ENCODE measurements at places on chromosomes 7 and 10.

DNA sequence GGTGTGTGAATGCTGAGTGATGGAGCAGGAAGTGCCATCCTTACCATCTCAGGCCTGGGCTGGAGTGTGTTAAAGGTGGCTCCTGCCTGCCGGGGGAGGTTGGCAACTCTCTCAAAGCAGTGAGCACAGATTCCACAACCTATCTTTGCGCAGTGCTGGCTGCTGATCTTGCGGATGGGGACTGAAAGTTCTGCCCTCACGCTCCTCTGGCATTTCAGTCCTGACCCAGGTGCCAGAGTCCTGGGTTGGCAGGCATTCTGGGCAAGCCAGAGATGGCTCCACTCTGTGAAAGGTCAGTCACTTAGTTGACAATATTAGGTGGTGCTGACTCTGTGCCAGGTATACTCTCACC is 315.5 kb downstream of the RPS24 start:
- DNase-seq: no peak

- no peak for DNase-seq
Observed at GRCh38 chr7:12601302-12601869, 30.9 kb downstream of the SCIN start.

DNA sequence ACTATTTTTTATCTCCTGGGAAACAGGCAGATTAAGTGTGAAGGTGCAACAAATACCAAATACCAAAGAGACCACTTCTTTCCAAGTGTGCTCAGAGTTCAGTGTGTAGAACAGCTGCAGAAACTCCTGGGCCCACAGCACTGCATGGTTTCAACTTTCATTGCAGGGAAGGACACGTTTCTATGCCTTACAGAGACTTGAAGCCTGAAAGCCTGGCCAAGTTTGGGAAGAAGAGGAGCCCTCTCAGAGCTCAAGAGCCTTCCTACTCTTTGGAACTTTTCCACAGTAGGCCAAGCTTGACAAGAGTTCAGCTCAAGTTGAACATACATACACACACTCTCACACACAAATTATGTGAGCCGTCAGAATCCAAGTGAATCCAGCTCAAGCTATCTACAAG is 2.5 kb downstream of the HOXA4 start:
- no peak for DNase-seq

GRCh38 chr10:9992661-9993060 is 1025.0 kb upstream of the CELF2 start:
- DNase-seq: no peak

DNA sequence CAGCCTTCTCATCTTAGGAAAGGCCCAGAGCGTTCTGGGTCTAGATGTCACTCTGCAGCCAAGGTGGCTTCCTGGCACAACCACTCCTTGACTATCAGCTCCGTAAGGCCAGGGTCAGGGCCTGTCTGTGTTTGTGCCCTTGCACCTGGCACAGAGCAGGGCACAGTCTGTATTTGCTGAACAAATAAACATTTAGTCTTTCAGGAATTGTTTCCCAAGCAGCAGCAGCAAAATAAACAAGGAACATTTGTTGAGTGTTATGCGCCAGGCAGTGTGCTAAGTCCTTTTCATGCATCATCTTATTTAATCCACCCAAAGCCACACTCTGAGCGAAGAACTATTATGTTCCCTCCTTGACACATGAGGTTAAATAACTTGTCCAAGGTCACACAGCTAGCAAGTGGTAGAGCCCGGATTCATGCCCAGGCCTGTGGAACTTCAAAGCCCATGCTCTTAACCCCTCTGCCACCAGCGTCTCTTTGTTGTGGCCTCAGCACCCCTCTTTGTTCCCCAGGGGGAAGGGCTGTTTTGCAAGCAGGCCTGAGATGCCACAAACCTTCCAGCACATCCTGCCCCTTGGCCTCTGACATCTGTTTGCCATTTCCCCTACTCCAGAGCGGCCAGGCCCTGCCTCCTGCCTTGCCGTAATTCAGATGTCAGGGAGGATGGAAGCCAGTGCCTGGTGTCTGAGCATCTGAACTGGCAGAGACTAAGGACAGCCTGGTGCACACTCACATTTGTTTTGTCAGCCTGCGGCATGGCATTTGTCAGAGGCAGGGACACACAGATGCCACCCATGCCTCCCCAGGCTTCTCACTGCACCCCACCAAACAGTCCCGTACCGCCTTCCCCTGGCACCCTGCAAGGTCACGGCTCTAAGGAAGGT is 325.8 kb upstream of the ZMIZ1 start:
- DNase-seq: no peak

DNA sequence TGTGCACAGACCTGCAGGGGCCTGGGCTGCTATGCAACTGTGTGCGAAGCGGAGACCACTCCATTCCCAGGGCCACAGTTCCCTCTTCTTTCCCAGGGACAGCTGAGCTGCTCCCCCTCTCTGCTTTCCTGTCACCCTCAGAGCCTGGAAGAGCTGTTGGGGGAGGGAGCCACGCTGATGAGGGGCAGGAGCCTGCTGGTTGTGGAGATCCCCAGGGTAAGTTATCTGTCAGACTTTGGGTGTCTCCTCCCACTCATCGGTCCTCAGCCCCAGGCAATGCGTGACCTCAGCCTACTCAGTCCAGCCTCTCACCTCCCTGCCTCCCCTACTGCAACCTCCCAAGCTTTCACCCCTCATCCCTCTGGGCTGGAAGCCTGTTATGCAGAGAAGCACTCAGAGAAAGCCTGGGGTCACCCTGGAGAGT is 53.5 kb downstream of the ZNF467 start:
- no peak for DNase-seq

GRCh38 chr7:157059534-157059933 is 49.1 kb upstream of the MNX1 start:
- no peak for DNase-seq

GRCh38 chr10:89980166-89980565 is 278.8 kb downstream of the KIF20B start:
- no peak for DNase-seq

GRCh38 chr7:97018126-97018601 is 6.5 kb downstream of the DLX5 start:
- no peak for DNase-seq

- no peak for DNase-seq
Observed at GRCh38 chr7:101702362-101702850, 73.3 kb upstream of the MYL10 start.

GRCh38 chr10:58515291-58515941 is 2.7 kb downstream of the BICC1 start:
- no peak for DNase-seq

GRCh38 chr7:1676550-1677078 is 6.5 kb downstream of the ELFN1 start:
- no peak for DNase-seq

DNA sequence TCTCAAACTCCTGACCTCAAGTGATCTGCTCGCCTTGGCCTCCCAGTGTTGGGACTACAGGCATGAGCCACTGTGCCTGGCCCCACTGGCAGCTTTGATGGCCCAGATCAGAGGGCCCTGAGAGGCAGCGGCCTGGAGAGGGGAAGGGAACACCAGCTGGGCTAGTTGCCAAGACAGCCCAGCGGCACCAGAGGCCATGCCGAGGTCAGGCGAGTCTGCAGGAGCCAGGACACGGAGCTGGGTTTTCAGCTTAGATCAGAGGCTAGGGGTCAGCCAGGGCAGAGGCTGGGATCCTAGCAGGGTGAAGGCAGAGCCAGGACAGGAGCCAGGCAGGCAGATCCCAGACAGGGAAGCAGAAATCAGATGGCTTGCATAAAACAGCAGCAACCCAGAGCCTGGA is 92.9 kb downstream of the MYL10 start:
- DNase-seq: no peak

- DNase-seq: no peak
Observed at GRCh38 chr7:88315522-88315921, 8.8 kb upstream of the STEAP4 start.

DNA sequence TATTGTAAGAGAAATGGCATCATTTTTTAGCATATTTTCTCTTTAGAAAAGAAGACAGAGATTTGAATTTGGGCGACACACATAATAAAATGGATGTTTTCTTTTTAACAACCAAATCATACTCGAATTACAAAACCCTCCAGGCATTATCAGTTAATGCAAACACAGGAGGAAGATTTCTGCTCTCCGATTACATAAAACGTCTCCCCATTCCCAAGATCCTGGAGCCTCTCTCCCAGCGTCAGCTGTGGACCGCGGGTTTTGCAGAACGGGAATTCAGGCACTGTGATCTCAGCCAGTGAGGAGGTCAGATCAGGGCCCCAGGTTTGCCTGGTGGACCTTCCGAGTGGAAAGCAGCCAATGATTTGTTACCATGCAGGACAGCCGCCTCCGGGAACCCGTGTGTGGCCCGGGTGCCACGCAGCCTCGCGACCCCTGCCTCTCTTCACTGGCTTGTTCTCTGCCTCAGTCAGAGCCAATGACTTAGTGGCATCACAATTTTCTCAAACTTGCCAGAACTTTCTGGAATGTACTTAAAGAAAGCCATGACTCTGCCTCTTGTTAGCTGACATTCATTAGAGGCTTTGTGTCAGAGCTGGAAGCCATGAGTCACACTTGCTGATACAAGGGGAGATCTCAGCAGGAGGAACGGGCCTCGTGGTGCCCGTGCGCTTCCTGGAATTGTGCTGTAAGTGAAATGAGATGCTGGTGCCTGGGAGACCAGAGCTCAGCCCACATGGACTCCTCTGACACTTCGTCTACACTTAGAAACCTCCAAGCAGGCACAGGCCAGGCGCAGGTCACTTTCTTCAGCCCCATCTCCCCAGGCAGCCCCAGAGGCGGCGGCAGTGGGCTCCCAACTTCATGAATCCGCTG is 246.1 kb downstream of the KLF6 start:
- no peak for DNase-seq
